Prostate gland (tissue), 2 donors: ENCODE measurements at places on chromosomes 1 and 21.

GRCh38 chr1:1148061-1148460 lies 25.6 kb upstream of the TTLL10 start:
- no peaks in the 10 kb centered on the region for H3K27me3 ChIP-seq
- no peak overlapping the region for H3K27ac ChIP-seq
- H3K36me3 ChIP-seq: no peaks in the 10 kb centered on the region
- DNase-seq: no peak
- H3K4me3 ChIP-seq: no peak overlapping the region

DNA sequence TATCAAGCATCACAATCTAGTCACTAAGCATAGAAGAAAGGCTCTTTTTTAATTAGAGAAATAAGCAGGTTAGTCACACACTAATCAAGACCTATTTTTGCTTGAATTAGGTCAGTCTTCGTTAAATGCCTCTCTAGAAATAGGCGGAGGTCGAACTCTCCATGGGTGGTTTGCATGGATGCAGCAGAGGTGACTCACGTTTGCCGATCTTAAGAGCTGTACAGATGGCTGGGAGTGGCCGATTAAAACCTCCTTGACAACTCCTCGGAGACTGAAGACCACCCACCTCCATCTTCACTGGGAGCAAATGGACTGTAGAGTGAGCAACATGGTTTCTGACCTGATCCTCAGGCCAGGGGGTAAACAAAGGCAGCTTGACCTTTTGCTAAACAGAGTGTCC lies 249.3 kb downstream of the ZNF648 start:
- H3K36me3 ChIP-seq: no peaks in the 10 kb centered on the region
- H3K4me1 ChIP-seq: no peaks in the 10 kb centered on the region
- no peak overlapping the region for H3K4me3 ChIP-seq

GRCh38 chr1:177429234-177429633 lies 258.5 kb downstream of the BRINP2 start:
- H3K4me3 ChIP-seq: no peak overlapping the region
- no peaks in the 10 kb centered on the region for H3K4me1 ChIP-seq
- H3K27me3 ChIP-seq: no peaks in the 10 kb centered on the region
- no peak overlapping the region for H3K27ac ChIP-seq

DNA sequence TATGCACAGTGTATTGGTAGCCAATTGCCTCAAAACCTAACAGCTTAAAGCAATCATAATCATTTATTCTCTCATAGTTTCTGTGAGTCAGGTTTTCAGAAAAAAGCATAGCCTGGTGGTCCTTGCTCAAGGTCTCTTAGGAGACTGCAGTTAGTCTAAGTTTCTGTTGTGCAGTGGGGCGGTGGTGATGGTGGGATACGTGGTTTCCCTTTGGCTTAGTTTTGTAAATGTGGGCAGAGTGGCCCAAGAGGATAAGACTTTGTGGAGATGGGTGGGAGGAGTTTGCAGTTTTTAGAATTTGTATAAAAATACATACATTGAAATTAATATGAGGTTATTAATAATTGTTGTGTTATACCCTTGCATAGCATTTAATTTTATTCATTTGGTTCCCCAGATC lies 68.6 kb downstream of the NOS1AP start:
- H3K27me3 ChIP-seq: no peaks in the 10 kb centered on the region
- no peak overlapping the region for H3K4me3 ChIP-seq
- no peak overlapping the region for H3K27ac ChIP-seq
- DNase-seq: no peak
- no peaks in the 10 kb centered on the region for H3K4me1 ChIP-seq
- H3K36me3 ChIP-seq: no peaks in the 10 kb centered on the region

DNA sequence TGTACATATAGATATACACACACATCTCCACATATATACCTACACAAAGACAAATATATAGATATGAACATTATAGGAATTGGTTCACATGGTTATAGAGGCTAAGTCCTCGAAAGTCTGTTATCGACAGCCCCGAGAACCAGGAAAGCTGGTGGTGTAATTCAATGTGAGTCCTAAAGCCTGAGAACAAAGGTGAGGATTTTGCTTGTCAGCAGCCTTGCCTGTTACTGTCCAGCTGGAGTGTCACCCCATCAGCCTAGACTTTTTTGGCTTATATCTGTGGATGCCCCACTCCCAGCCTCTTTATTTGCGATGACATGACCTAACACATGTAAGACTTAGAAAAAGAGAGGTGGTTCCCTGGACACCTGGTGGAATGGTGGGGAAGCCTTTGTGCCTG lies 97.0 kb downstream of the GIPC2 start:
- no peak overlapping the region for H3K27ac ChIP-seq
- H3K36me3 ChIP-seq: no peaks in the 10 kb centered on the region
- H3K27me3 ChIP-seq: no peaks in the 10 kb centered on the region
- H3K4me1 ChIP-seq: no peaks in the 10 kb centered on the region
- no peak for DNase-seq

DNA sequence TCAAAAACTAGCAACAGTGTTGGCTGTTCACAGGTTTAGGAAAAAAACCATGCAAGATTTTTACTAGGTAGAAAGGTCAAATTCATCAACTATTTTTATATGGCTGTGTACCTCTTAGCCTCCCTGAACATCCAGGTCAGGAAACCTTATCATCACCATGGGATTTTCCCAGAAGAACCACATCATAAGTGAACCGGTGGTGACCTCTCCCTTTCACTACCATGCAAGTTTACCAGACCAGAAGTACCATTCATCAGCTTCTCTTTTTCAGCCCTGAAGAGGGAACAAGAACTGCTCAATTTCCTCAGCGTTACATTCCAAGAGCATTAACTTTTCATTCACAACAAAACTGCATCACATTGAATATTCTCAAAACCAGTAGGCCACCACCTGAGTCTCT lies 5.9 kb downstream of the SSBP3 start:
- H3K4me3 ChIP-seq: no peak overlapping the region
- DNase-seq: no peak
- no peak overlapping the region for H3K27ac ChIP-seq
- peaks cover 11% of the 10 kb centered on the region for H3K4me1 ChIP-seq
- H3K27me3 ChIP-seq: no peaks in the 10 kb centered on the region

- H3K36me3 ChIP-seq: no peaks in the 10 kb centered on the region
- no peak overlapping the region for H3K4me3 ChIP-seq
- no peaks in the 10 kb centered on the region for H3K4me1 ChIP-seq
- no peak overlapping the region for H3K27ac ChIP-seq
Measured at GRCh38 chr1:211683396-211684297, 8.2 kb upstream of the NEK2 start.

DNA sequence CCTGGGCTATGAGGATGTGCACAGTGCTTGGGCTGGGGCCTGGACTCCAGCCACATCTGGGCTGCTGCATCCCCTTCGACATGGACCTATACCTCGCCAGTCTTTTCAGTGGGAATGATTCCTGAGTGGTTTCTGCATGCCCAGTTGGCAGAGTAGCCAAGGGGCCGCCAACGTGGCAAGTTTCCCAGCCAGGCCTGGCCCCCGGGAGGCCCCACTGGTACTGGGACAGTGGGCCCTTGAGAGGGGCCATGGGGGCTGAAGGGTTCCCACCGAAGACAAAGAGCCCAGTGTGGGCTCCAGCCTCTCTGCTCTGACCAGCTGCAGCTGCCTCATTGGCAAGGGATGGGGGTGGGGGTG lies 15.4 kb downstream of the RAP1GAP start:
- H3K27me3 ChIP-seq: no peaks in the 10 kb centered on the region
- H3K4me3 ChIP-seq: no peak overlapping the region
- no peaks in the 10 kb centered on the region for H3K36me3 ChIP-seq

GRCh38 chr21:38997051-38997842 lies 186.0 kb downstream of the PSMG1 start:
- no peak for DNase-seq
- H3K27ac ChIP-seq: no peak overlapping the region
- peaks cover 3% of the 10 kb centered on the region for H3K27me3 ChIP-seq
- no peak overlapping the region for H3K4me3 ChIP-seq
- no peaks in the 10 kb centered on the region for H3K4me1 ChIP-seq

DNA sequence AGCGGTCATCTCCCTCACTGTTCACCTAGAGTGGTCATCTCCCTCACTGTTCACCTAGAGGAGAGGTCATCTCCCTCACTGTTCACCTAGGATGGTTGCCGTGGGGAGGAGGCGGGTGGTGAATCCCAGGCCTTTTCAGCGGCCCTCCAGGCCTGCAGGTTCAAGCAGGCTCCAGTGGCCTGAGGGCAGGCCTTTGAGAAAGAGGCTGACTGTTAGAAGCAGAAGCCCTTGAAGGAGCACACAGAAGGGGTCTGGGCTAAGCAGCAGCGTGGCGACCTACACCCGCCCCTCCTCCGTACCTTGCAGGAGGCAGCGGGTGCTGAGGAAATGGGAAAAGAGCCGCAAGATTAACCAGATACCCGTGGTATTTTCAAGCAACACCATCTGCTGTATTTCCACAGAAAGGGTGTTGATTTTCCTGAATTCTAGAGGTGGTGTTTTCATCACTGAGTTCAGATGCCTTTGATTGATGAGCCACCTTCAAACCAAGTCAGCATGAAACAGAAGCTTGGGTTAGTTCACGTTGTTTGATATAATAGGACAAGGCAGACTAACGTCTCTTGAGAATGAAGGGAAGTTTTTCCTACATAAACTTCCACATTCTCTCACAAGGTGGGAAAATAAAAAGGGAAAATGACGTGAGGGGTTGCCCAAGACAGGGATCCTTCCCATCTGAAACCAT lies 289.5 kb downstream of the KIF26B start:
- no peak for DNase-seq
- H3K4me3 ChIP-seq: no peak overlapping the region
- no peaks in the 10 kb centered on the region for H3K27me3 ChIP-seq
- H3K36me3 ChIP-seq: no peaks in the 10 kb centered on the region
- no peaks in the 10 kb centered on the region for H3K4me1 ChIP-seq

- no peaks in the 10 kb centered on the region for H3K4me1 ChIP-seq
- no peak overlapping the region for H3K4me3 ChIP-seq
- no peak overlapping the region for H3K27ac ChIP-seq
- H3K36me3 ChIP-seq: no peaks in the 10 kb centered on the region
- DNase-seq: no peak
Measured at GRCh38 chr1:230464671-230465070, 38.5 kb upstream of the PGBD5 start.

DNA sequence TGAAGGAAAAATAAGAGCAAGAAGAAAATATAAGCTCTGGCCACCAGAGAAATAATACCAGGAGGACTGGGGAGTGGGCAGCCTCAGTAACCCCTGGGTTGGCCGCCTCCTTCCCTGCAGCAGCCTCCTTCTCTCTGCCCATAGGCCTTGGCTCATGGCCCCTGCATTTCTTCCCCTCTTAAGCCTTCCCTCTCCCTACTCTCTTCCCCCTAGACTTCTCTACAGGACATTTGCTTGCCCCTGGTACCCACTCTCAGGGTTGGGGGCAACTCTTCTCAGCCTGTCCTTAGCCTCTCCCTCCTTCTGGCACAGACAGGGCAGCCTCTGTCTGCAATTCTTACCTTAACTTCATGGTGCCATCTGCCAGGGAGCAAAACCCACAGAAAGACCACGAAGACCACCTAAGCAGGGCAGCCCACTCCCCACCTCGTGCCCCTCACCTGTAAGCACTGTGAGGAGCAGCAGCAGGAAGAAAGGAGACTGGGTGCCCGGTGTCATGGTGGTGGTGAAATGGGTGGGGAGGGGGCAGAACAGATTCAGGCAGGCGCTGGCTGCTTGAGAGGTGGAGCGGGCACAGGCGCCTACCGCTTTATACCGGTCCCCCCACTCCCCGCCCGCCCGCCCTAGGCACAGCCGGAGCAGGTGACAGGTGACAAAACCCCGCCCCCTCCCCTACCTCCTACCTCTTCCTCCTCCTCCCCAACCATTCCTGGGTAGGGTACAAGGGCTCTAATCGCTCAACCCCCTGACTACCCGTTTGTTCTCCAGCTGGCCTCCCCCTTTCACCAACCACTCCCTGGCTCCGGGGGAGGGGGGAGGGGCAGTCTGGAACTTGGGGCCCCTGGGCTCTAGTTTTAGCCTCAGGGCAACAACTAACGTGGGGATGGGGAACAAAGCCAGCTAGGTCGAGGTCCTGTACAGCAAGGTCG lies 15.1 kb downstream of the THBS3 start:
- DNase-seq: peak; percentile 41
- H3K36me3 ChIP-seq: no peaks in the 10 kb centered on the region
- H3K4me3 ChIP-seq: peak overlapping the region; percentile 29
- H3K27me3 ChIP-seq: no peaks in the 10 kb centered on the region

- H3K27ac ChIP-seq: no peak overlapping the region
- no peaks in the 10 kb centered on the region for H3K36me3 ChIP-seq
- no peak for DNase-seq
- no peaks in the 10 kb centered on the region for H3K4me1 ChIP-seq
- no peak overlapping the region for H3K4me3 ChIP-seq
Measured at GRCh38 chr21:42161401-42161955, 57.5 kb upstream of the ABCG1 start.

GRCh38 chr1:64864018-64864940 lies 102.1 kb downstream of the JAK1 start:
- peaks cover under 1% of the 10 kb centered on the region for H3K36me3 ChIP-seq
- H3K4me3 ChIP-seq: no peak overlapping the region
- H3K27ac ChIP-seq: no peak overlapping the region
- no peaks in the 10 kb centered on the region for H3K4me1 ChIP-seq
- H3K27me3 ChIP-seq: no peaks in the 10 kb centered on the region

- H3K4me3 ChIP-seq: no peak overlapping the region
- H3K27me3 ChIP-seq: no peaks in the 10 kb centered on the region
- H3K36me3 ChIP-seq: no peaks in the 10 kb centered on the region
Measured at GRCh38 chr1:214008791-214009422, 21.1 kb downstream of the PROX1 start.

DNA sequence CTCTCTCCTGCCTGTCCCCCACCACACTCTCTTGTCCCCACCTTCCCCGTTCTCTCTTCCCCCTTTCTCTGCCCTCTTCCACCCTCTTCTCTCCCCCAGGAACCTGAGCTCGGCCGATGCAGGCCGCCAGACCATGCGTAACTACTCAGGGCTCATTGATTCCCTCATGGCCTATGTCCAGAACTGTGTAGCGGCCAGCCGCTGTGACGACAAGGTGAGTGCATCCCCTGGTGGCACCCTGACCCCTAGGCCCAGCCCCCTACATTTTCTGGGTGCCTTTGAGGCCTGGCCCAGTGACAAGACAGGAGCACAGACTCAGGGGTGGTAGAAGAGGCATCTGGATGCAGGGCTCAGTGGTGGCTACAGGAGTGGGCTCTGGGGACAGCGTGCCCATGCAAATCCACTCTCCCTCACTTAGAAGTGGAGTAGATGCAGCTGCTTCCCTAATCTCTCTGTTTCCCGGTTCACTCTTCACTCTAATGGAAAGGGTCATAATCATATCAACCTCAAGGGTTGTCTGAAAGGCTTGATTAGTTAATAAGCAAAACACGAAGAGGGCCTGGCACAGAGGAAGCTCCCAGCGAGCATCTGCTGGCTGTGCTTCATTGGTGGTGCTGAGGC lies 37.0 kb downstream of the PKP1 start:
- H3K4me3 ChIP-seq: no peak overlapping the region
- H3K27me3 ChIP-seq: no peaks in the 10 kb centered on the region
- no peak overlapping the region for H3K27ac ChIP-seq
- no peak for DNase-seq

GRCh38 chr1:39704757-39705156 lies 13.5 kb upstream of the HPCAL4 start:
- H3K36me3 ChIP-seq: no peaks in the 10 kb centered on the region
- DNase-seq: no peak
- H3K27ac ChIP-seq: no peak overlapping the region

- H3K27me3 ChIP-seq: no peaks in the 10 kb centered on the region
- no peak overlapping the region for H3K4me3 ChIP-seq
- peak overlapping the region; percentile 66 for H3K27ac ChIP-seq
- peak; percentile 84 for DNase-seq
Measured at GRCh38 chr1:151547119-151547899, 7.2 kb downstream of the TUFT1 start.

GRCh38 chr21:31248598-31248997 lies 95.5 kb downstream of the TIAM1 start:
- no peaks in the 10 kb centered on the region for H3K4me1 ChIP-seq
- H3K27me3 ChIP-seq: no peaks in the 10 kb centered on the region
- DNase-seq: no peak
- no peak overlapping the region for H3K27ac ChIP-seq
- H3K36me3 ChIP-seq: no peaks in the 10 kb centered on the region
